ENCODE measurements at places on chromosomes 7 and 10.

- DNase-seq = no peak
Measured at GRCh38 chr7:29486191-29486700, 77.4 kb upstream of the PRR15 start.

DNA sequence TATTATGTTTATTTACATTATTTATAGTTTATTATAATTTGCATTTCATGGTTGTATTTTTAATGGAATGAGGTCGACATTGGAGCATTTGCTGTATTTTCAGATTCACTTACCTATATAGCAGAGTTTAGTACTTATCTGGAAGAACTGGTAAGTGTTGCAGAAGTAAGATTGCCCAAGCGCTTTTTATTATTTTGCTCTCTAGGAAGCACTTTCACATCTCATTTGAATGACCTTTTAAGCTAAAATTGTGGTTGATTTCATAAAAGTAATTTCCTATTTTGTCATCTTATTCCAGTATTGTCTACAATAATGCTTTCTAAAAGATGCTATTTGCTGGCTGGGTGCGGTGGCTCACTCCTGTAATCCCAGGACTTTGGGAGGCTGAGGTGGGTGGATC, 28.6 kb downstream of the SEC61A2 start:
- DNase-seq = no peak

DNA sequence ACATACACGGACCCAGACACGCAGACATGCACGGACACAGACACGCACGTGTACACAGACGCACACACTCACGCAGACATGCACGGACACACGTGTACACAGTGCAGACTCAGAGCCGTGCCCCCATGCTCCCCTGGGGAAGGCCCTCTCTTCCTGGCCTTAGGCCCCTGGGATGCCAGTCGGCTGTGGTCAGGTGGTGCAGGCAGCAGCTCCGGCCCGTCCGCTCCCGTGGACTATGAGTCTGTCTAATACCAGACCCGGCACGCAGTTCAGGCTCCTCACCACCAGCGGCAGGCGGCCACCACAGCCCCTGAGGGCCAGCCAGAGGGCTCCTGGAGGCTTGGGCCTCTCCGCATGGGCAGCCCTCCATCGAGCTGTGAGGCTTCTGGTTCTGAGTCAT, 52.0 kb upstream of the NKX6-2 start:
- no peak for DNase-seq

- DNase-seq = no peak
Measured at GRCh38 chr7:94350734-94351133, 44.0 kb upstream of the COL1A2 start.

DNA sequence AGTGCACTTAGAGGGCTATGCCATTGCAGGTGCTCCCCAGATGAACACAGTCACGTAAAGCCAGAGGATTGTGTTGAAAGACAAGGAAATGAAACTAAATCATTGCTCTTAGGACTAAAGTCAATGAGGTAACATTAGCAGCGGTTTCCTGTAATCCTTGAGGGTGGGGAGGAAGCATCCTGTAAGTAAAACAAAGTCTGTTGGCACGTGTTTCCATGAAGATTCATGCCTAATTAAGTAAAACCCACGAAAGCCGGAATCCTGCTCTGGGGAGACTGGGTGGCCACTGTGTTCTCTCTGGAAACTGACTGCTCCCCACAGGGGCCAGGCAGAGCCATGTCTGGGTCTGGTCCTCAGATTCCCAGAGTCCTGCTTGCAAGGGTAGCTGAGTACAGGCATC, 18.3 kb downstream of the STEAP1B start:
- peak; percentile 48 for DNase-seq

- DNase-seq = no peak
Measured at GRCh38 chr7:87147500-87147899, 4.8 kb upstream of the DMTF1 start.

DNA sequence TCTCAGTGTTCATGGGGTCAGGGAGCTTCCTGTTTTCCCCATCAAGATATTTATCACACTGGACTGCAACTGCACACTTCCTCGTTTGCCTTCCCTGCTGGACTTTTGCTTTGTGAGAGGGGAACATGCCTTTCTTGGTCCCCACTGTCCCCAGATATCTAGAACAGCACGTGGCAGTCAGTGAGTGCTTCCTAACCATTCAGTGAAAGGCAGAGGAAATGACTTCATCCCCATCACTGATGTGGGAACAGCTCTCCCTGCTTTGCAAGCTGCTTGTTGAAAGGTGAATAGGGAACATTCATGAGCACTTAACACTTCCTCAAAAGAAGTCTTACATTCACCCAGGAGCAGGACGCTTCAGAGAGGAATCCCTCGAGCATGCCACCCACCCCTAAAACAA, 135.4 kb downstream of the MYOF start:
- no peak for DNase-seq

DNA sequence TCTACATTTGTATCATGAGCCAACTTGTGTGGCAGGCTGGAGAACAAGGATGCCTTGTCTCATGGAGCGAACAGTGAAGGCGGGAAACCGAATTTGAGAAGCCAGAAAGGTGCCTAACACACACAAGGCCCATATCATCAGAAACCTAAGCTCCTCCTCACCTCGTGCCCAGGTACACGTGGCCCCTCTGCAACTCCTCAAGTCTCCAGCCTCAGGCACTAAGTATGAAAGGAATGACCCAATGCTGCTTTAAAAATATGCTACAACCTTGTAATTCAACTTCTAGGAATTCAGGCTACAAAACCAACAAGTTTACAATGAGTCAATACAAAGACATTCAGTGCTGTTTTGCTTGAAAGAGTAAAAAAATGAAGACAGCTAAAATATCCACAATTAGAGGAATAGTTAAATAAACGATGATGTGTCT, 95.7 kb downstream of the CDK6 start:
- DNase-seq = no peak

GRCh38 chr10:102450374-102451104, 804 bp downstream of the C10orf95 start:
- peak; percentile 91 for DNase-seq

- peak; percentile 4 for DNase-seq
Measured at GRCh38 chr10:46091080-46091827, 45.2 kb upstream of the MSMB start.

DNA sequence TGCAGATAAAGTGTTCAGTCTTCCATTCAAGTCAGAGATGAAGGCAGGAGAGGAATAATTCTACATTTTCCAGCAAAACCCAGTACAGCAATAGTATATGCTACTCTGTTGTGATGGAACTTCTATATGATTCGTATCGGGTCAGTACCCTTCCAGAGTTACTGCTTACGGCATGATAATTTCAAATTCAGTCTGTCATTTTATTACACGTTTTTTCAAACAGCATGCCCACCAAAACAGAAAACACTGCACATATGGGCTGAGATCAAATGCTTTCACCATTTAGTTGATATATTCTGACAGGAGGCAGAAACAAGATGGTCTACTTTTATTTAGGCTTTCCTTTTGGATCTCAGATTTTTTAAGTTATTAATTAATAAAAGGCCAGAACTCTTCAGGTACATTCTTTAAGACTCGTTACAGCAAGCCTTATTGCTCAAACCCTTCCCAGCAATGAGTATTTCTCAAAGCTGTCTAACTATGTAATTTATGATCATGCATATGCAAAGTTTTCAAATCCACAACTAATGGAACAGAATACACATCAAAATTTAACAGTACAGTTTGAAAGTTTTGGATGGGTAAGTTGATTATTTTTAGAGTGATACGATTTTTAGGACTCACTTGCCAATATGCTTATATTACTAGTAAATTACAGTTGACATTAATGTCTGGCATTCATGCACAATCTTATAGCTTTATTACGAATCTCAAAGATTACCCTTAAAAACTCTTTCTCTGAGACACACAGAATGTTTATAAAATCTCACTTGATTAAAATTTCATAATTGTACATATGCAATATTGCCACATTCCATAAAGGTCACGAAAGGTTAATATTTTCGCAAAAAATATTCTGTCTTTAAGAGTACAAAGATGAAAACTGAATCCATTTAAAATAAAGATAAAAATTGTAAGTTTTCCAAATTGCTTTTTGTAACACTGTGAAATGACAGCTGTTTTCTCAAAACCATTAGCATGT, 91.0 kb downstream of the ANK3 start:
- DNase-seq = no peak

DNA sequence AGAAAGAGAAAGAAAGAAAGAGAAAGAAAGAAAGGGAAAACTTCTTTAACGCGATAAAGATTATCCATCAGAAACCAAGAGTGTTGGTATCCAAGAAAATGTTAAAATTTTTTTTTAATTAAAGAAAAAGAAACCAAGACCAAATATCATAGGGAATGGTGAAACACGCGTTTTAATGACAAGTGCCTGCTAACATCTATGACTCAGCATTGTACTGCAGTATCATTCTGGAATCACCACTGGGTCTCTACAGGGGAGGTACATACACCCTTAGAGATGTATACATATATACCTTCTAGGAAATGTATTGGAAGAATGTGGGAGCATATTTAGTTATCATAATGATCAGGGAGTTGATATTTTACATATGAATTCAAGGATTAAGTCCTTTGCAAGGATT, 32.1 kb upstream of the PIK3AP1 start:
- DNase-seq = no peak

DNA sequence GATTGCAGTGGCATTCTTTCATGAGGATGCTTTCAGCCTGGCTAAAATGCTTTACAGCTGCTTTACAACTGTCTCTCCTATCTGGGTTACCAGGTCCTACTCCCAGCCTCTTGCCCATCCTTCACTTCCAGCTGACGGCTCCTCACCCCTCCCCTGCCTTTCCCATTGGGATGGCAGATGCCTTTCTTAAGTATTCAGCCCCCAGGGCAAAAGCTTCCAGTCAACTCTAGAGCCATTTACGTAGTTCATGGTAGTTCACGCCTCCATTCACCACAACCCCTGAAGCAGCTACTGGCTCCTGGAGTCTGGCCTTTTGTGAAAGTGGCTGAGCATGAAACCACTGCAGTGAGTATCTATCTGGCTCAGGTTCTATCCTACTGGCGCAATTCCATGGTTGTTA, 17.2 kb upstream of the BMPER start:
- peak; percentile 75 for DNase-seq

DNA sequence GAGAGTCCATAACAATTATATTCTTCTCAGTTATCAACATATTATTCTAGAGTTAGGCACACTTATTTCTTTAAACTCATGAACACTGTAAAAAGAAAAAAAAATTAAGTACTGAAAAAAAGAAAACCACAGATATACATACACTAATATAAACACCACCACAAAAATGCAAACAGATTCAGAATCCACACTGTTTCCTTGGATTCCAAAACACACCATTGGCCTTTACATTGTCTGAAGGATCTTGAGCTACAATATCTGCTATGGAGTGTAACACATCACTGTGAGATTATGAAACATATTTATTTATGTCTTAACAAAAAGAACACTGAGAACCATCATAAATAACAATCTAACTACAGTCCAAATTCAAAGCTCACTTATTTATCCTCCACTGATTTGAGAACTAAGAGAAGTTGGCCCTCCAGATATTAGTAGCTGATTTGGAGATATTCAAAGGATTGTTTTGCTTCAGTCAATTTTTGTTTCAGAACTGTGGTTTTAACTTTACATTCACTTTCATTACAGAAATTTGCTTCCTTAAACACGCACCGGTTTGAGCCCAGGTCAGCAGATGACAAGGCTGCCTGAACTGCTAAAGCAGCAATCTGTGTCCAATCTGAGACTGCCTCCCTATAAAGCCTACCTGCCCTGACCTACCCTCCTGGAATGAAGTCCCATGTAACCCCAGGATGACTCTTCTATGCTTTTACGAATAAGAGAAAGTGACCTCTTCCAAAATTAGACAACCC, 47.0 kb upstream of the CDK1 start:
- no peak for DNase-seq

DNA sequence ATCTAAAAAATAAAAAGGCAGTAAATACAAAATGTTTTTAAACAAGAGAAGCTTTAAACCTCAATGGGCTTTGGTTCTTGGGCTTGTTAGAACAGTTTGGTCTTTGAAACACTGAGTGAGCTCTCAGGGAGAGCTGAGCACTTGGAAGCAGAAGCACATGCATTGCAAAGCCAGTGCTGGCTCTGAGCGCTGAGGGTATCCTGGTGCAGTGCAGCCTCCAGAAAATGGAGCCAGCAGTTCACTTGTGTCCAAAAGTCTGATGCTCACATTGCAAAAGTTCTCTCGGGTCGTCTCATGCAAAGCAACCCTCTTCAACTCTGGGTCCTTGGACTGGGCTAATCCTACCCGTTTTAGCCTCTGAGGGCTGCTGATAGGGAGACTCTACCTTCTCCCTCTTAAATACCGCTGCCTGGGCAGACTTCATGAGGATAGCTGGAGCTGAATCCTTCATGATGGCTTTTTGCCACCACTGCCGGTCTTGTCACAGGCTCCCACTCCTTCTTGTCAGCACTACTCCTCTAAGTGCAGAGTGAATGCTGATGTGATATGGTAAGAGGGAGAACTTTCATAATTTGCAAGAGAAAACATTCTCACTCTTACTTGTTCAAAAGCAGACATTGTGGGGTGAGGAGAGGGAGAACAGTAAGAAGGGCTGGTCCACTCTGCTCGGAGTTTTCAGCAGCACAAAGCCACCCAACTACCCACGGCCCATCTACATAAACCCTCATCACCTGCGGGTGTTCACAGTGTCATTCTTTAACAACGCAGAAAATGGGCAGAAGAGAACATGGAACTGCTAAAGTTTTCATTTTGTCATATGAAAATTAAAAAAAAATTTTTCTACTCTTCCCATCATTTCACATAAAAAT, 42.2 kb upstream of the BMPER start:
- DNase-seq = no peak

GRCh38 chr7:23472956-23473843, 2.9 kb upstream of the IGF2BP3 start:
- peak; percentile 52 for DNase-seq

DNA sequence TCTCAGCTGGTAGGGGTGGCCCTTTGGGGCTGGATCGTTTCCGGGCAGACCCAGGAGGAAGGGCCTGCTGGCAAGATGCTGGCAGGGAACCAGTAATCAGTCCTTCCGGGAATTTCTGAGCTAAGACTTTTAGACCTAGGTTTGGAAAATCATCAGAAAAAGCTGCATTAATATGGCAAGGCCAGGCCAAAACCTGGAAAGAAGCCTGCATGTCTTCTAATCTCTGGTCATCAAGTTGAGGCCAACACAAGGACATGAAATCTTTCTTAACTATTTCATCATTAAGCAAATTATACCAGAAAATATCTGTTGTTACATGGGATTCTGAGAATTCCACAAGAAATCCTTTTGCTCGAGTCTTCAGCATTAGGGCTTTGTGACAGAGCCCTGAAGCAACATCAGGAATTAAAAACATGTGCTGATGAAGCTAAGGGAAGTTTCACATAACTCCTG, 19.9 kb downstream of the CPA1 start:
- DNase-seq = no peak

DNA sequence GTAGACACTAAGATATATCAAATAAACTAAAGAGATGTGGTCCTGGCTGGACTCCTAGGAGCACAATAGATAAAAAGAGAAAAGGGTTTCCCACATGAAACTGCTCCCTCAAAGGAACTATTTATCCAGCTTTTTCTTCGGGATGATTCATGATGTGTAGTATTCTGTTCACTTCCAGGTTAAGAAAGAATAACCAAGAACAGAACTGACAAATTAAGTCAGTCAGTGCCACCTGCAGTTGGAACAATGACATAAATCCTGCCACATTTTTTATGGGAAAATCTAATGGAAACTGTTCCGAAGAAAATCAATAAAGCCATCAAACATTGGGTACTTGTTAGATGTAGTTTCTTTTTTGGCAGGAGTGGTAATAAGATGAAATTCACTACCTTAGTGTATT, 87.1 kb downstream of the POLR1F start:
- DNase-seq = peak; percentile 13

- no peak for DNase-seq
Measured at GRCh38 chr10:99124376-99124775, 111.3 kb downstream of the HPSE2 start.

- peak; percentile 91 for DNase-seq
Measured at GRCh38 chr10:97210543-97210960, 24.8 kb upstream of the SLIT1 start.

GRCh38 chr7:156903232-156903909, 10.4 kb upstream of the LMBR1 start:
- DNase-seq = no peak

Data from SJCRH30 (cell line).